ENCODE measurements at places on chromosomes 4 and X.

DNA sequence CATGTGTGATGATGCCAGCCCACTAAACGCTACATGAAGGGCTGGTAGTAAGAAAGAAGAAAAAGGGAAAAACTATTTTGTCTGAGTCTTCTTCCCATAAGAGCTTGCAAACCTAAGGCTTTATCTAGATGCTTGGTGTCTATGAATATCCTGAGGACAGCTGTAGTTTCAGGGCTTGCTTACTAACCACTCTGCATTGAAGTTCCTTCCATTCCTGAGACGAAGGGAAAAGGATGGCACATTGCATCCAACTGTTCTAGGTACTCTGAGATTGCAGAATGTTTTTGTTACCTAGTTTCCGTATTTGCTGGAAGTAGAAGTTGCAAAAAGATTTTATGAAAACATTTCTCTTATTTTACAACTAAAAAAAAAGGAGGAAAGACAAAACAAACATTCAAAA lies 544.6 kb downstream of the IL15 start:
- DNase-seq, result no peak

DNA sequence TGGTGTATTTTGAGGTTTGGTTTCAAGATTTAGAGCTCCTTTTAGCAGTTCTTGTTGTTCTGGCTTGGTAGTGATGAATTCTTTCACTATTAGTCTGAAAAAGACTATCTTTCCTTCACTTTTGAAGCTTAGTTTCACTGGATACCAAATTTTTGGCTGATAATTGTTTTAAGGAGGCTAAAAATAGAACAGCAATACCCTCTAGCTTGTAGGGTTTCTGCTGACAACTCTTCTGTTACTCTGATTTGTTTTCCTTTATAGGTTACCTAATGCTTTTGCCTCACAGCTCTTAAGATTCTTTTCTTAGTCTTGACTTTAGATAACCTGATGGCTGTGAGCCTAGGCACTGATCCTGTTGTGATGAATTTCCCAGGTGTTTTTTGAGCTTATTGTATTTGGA lies 33.6 kb upstream of the HEPH start:
- DNase-seq, result no peak

DNA sequence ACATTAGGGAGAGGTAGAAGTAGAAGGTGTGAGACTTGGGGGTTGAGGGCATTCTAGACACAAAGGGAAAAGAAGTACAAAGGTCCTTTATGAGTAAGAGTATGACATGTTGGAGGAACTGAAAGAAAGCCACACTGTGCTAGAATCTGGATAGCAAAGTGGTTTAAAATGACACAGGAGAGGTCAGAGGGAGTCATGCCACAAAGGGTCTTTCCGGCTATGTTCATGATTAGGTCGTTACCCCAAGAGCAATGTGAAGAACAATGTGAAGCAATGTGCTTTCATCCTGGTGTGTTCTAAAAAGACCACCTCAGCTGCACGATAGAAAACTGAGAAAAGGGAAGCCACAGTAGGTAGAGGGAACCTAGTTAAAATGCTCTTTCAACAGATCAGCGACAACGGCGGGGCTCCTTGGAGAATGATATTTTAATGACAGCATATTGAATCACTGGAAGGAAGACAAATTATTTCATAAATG lies 29.2 kb downstream of the SMIM14 start:
- no peak for DNase-seq

GRCh38 chr4:54539500-54540029 lies 118.2 kb upstream of the KIT start:
- DNase-seq, result no peak

DNA sequence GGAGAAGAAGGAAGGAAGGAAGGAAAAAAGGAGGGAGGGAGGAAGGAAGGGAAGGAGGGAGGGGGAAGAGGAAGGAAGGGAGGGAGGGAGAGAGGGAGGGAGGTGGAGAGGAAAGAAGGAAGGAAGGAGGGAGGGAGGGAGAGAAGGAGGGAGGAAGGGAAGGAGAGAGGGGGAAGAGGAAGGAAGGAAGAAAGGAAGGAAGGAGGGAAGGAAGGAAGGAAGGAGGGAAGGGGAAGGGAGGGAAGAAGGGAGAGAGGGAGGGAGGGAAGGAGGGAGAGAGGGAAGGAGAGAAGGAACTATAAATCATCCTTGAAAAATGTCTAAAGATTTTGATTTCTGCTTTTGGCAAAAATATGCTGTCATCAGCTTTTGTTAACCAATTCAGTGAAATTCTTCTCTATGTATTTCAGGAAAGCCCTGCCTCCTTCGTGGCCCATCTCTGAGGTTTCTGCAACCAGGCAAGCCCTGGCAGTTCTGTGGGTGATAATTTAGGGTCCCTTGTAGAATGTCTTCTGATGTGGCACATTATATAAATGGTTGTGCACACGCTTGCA lies 7.1 kb upstream of the HOPX start:
- DNase-seq, result no peak

DNA sequence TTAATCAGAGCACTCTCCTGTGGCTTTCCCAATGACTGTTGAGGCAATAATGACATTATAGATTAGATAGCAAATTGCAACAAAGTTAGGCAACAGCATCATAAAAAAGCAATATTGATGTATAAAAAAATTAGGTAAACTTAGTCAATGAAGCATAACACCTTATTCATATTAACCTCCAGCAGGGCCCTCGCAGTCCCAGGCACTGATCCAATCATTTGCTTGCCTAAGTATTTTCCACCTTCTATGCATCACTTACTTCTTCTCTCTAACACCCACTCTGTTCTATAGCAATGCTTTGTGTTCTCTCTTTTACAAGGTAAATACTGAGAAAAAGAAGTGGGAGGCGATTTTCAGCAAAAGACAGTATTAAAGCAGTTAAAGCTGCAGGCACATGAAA lies 833.5 kb upstream of the ADGRL3 start:
- DNase-seq, result no peak

GRCh38 chr4:4407299-4408131 lies 20.6 kb downstream of the NSG1 start:
- no peak for DNase-seq

DNA sequence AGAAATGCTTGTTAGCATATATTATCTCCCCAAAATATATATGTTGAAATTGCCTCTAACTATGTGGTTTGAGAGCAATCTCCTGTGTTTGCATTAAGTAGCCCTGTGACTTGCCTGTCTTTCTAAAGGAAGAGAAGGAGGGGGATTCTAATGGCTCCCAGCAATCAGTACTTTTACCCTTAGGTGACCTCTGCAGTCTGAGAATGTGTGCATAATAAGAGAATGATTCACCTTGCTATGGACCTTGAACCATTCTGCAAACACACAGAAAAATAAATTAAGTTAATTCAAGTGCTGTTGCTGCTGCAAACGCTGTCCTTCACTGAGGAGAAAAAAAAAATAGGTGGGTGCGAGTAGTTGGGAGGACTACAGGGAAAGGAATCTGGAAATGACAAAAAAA lies 322.2 kb downstream of the IQCM start:
- no peak for DNase-seq

DNA sequence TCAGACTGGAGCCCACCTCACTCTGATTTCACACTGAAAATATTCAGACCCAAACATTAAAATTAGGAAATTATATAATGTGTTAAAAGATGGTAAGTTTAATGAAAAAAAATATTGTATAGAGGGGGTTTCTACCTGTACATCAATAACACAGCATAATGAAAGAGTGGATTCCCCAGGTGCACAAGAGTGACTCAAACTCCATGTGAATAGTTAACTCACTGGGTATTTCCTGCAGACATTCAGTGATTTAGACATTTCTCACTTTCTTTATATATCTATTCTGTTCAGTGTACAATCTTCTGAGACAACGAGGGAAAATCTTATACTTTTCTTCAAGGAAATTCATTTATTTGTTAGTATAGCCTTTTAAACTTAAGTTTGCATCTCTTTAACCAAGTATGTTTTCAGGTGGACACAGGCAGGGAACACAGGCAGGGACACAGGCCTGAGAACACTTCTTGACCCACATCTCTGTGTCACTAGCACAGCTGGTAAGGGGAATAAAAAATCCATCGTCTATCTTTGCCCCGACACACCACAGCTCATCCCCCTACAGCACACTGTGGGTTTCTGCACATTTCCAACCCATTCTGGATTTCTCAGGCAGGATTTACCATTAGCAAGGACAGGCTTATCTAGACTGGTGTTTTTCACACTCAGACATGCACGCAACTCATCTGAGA lies 525.5 kb upstream of the BOD1L1 start:
- DNase-seq, result no peak

- DNase-seq, result no peak
These were observed 54.7 kb upstream of the LAS1L start for GRCh38 chrX:65589304-65589703.

GRCh38 chr4:65580551-65580950 lies 89.7 kb downstream of the EPHA5 start:
- no peak for DNase-seq

DNA sequence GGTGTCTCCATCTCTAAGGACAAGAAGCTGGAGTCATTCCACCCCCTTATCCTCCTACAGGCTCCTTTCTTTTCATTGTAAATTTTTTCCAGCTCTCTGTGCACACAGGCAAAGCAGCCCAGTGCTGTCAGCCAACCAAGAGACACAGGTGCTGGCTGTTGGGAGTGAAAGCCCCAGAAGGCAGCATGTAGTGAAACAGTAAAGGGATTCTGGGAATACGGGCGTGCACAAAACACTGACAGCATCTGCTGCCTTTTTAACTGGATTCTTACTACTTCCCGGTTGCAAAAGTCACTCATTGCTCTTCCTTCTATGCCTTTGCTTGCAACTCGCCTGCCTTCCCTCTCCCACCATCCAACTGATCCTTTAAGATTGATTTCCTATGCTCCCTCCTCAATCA lies 208.6 kb upstream of the PRPS2 start:
- no peak for DNase-seq

DNA sequence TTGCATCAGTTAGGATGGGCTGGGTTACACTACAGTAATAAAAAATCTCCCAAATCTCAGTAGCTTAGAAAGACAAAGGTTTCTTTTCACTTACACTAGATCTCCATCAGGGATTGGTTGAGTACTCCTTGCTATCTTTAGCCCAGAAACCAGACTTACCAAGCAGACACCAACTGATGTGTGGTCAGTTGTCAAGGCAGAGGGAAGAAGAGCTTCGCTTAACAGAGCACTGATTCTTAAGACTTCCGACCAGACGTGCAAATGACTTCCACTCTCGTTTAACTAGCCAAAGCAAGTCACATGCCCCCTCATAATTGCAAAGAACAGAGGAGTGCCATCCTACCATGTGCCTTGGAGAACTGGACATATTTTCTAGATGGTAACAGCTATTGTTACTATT lies 5.7 kb upstream of the ZNF518B start:
- DNase-seq, result no peak

GRCh38 chr4:84647312-84647884 lies 64.5 kb downstream of the CDS1 start:
- DNase-seq, result no peak

GRCh38 chrX:154308108-154308946 lies 12.7 kb downstream of the TKTL1 start:
- peak; percentile 77 for DNase-seq

DNA sequence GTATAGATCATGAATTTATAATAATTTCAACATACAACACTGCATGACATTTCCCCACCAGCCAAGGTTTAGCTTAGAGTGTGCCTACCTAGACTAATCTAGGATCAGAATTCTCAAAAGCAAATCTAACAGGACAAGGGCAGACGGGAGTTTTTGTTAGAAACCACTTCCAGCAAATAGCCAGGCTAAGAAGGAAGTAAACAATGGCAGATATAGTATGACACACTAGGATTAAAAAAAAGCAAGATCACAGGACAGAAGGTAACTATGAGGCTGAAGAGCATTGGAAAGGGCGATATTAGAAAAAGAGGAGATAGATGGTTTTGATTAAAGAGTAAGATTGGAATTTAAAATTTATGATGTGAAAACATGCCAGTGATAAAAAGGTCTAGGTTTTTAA lies 124.8 kb downstream of the LRBA start:
- DNase-seq, result no peak

DNA sequence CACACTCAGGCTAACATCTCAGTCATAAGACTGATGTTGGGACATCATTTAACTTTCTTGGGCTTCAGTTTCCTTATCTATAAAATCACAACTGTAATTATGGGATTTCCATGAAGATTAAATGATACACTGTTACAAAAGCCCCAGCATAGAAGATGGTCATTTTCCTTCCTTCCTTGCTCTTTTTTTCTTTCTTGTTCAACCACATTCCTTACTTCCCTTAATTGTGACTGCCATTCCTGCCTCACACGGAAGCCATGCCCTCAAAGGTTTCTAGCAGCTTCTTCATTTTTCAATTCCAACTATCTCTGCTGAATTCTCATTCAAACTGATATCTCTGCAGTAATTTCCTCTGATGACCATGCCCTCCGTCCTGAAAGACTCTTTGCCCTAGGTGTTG lies 311.8 kb downstream of the PPP3CA start:
- no peak for DNase-seq

DNA sequence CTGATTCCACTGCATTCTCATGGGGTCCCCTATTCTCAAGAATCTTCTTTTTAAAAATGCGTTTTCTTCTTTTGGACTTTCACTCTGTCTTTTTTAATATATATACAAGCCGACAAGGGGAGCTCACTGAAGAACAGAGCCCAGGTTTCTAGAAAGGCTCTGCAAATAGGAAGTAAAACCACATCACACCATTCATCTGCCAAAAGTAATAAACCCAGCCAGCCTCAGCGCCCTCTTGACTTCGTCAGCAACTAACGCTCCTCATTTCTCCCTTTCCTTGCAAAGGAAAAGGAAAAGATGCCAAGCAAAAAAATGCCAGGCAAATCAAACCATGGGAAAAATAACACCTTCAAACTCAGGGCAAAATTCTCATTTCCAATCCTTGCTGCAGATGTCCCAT lies 136.4 kb downstream of the HHIP start:
- no peak for DNase-seq

DNA sequence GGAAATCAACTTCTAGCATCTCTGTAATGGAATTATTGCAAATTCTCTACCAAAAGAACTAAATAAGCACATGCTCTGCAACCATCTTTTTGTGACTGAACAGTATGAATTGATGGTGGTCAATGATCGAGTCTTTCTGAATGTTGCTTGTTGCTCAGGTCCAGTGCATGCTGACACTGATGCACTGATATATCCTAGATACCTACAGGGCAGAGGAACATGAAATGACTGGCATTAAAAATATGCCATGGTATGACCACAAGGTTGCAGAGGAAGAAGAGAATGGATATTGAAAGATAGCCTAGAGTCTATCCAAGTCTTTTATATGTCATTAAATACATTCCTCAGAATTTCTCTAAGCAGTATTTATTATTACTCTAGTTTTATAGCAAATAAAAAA lies 692.8 kb upstream of the TENM3 start:
- no peak for DNase-seq

DNA sequence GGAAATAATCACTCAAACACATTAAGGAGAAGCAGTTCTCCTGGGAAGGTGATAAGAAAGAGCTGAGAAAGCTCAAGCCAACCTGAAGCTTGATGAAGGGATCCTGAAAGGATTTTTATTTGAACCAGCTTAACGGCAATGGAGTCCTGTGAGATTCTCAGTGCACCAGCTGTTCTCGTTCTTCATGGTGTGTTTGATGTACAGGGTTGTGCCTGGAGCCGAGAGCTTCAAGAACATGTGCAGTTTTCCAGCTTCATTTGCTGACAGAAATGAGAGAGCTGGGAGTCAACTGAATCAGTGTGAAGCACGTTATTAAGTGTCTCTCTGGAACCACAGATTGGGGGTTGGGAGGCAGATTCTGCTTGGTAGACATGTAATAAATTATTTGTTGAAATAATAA lies 115.7 kb downstream of the ANKRD50 start:
- no peak for DNase-seq
